ENCODE measurements at places on chromosomes 3 and 15.

DNA sequence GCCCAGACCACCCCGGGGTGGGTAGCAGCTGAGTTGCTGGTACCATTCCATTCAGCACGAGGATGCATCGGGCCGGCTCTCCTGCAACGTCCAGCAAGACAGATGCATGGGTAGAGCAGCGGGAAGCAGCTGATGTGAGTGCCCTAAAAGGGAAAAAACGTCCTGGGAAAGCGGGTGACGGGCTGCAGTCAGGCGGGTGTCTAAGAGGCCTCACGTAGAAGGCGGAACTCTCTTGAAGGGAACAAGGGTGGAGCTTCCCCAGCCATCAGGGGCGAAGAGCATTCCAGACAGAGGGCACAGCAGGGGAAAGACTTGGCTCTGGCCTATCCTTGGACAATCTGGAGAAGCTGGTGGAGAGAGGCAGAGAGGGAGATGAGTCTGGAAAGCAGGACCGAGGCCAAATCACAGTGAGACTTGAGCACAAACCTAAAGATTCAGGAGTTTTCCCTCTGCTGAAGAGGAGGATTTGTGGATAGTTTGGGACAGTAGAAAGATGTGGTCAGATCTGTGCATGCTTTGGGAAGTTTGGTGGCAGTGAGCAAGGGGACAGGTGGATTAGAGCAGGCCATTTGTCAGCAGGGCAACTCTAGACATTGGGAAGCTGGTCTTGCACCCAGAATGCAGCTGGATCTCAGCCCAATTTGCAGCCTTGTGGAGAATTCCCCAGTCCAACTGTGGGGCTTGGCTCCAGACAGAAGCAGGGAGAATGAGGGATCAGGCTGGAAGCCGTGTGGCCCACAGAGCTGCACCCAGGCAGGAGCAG lies 70.7 kb downstream of the SEMA5B start:
- no peak for DNase-seq

DNA sequence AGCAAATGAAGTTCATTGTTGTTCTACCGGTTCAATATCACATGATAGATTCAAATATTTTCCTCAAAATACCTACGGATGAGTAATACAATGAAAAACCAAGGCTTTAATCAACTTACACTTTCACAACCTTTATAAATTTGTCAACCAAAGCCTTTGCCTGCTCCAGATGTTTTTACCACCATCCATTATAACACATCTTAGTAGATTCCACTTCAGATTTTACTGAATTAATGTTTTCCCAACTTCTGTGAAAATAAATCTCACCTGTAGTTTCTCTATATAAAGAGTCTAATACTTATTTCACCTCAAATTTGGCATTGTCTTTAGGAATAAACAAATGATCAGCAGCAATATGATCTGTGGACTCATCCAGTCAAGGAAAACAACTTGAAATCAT lies 131.1 kb downstream of the ZNF280D start:
- no peak for DNase-seq

- no peak for DNase-seq
Measured at GRCh38 chr3:24831221-24831620, 336.6 kb upstream of the THRB start.

GRCh38 chr15:40104865-40105516 lies 3.7 kb downstream of the BMF start:
- peak; percentile 96 for DNase-seq

GRCh38 chr15:89769366-89769765 lies 6.8 kb upstream of the MESP2 start:
- no peak for DNase-seq

GRCh38 chr3:153295901-153296300 lies 133.9 kb downstream of the RAP2B start:
- no peak for DNase-seq

- no peak for DNase-seq
Measured at GRCh38 chr15:72050700-72051099, 67.2 kb downstream of the MYO9A start.

- no peak for DNase-seq
Measured at GRCh38 chr3:38805765-38806386, 10.1 kb downstream of the SCN10A start.

- DNase-seq = peak; percentile 63
Measured at GRCh38 chr15:31480356-31481025, 153.9 kb downstream of the KLF13 start.

DNA sequence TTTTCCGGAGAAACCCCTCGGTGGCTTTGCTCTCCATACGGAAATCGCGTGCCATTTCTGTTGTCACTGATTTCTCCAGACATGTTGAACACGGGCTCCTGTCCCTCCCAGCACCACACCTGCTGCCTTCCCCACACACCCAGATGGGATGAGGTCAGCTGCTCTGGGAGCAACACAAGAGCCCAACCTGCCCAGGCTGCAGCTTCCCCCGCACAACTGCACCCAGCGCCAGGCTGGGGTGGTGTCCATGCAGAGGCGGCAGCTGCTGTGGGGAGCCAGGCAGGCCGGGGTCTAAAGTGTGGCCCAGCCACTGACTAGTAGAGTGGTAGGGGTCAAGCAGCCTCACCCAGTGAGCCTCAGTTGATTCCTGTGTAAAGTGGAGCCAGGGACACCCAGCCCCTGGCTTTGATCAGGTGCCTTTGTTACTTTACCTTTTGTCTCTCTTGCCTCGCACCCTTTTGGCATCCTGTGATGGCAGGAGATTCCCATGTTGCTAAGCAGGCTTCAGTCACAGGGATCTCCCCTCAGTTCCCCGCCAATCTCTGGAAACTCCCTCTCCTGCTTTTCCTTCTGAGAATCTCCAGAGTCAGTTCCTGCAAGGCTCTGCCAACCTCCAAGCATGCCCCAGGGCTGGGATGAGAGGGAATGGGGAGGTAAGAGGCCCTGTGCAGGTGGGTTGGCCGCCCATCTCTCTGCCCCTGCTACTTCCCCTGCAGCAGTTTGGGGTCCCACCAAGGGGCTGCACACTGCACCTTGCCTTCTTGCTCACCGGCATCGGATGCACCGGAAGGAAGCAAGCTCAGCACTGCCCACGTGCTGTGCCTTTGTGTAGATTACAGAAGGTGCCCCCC lies 91.8 kb upstream of the ALDH1A3 start:
- DNase-seq = no peak

GRCh38 chr15:69871511-69872134 lies 226.1 kb downstream of the TLE3 start:
- no peak for DNase-seq

- DNase-seq = no peak
Measured at GRCh38 chr15:75195122-75195765, 6.4 kb upstream of the C15orf39 start.

GRCh38 chr3:149122721-149123578 lies 6.5 kb upstream of the HPS3 start:
- no peak for DNase-seq

DNA sequence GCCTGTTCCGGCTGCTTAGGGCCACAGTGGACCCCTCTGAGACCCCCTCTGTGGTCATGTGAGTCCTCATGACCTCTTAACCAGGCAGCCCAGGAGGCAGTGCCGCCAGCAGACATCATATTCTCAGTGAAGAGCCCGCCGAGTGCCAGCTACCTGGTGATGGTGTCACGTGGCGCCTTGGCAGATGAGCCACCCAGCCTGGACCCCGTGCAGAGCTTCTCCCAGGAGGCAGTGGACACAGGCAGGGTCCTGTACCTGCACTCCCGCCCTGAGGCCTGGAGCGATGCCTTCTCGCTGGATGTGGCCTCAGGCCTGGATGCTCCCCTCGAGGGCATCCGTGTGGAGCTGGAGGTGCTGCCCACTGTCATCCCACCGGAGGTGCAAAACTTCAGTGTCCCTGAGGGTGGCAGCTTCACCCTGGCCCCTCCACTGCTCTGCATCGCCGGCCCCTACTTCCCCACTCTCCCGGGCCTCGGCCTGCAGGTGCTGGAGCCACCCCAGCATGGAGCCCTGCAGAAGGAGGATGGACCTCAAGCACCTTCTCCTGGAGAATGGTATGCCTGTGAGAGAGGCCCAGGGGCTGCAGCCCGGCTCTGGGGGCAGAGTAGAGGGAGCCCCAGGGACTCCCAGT lies 176.1 kb downstream of the TBC1D2B start:
- peak; percentile 59 for DNase-seq

GRCh38 chr15:23561914-23562313 lies 3.6 kb upstream of the MKRN3 start:
- DNase-seq = no peak

DNA sequence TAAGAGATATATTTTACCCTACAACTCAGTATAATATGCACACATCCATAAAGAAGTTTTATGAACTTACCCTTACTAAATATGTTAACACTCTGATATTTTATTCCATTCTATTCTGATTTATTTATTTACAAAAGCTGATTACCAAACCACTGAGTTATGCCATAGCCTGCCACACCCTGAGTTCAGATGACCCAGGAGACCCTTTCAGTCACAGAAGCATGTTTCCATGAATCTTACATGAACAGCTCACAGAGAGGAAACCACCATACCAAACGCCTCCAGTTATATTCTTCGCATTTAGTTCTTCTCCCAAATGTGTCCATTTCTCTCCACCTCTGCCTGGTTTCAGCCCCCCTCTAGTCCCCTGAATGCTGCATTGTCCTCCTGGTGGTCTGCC lies 103.5 kb downstream of the SEMA5B start:
- no peak for DNase-seq

GRCh38 chr3:186614266-186614596 lies 1.4 kb downstream of the AHSG start:
- DNase-seq = no peak

DNA sequence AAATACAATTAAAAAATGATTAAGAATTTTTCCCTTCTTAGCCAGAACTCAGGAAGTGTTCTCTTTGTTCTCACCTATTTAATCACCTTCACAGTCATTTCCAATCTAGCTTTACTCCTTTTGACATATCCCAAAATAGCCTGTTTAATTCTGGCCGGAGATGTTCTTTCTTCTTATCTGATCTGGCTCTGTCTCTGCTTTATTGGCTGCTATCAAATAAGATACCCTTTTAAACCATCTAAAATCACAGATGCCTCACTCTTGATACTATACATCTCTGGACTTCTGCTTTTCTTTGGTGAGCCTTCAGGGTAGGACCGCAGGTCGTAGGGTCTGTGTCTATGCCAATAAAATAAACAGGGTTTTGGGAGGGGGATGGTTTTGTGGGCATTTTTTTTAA lies 319.2 kb upstream of the SEMA6D start:
- DNase-seq = no peak

GRCh38 chr3:174441588-174442301 lies 417.4 kb upstream of the NAALADL2 start:
- DNase-seq = no peak

GRCh38 chr3:54202054-54202453 lies 79.7 kb downstream of the CACNA2D3 start:
- no peak for DNase-seq

- no peak for DNase-seq
Measured at GRCh38 chr3:130428871-130429712, 83.6 kb downstream of the COL6A5 start.

GRCh38 chr3:42699511-42699971 lies 3.1 kb downstream of the HHATL start:
- no peak for DNase-seq

DNA sequence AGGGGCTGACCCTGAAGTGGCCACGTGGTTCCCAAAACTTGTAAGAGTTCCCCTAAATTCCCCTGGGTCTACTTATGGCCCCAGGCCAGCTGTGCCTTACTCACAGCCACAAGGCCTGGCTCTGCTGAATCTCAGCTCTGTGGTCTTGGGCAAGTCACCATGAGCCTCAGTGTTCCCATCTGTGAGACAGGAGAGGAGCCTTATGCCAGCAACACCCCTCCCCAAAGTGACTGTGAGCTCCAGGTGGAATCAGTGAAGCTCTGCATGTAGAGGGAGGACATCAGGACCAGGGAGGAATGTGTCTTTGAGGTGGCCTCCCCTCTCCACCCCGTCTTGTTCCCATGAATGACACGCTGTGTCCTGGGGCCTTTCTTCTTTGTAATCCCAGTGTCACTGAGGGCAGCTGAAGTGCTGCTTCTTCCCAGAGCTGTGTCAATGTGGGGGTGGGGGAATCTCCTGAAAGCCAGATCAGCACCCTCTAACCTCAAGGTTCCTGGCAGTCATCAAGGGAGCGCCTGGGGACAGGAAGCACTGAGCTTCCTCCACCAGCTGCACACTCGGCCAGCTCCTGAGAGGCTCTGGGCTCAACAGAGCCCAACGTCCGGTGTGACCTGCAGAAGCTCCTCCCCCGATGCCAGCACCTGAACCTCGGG lies 258.9 kb downstream of the UACA start:
- peak; percentile 83 for DNase-seq

- no peak for DNase-seq
Measured at GRCh38 chr3:183182732-183183610, 20.4 kb upstream of the LAMP3 start.

- DNase-seq = no peak
Measured at GRCh38 chr15:37397266-37398022, 297.1 kb upstream of the MEIS2 start.

DNA sequence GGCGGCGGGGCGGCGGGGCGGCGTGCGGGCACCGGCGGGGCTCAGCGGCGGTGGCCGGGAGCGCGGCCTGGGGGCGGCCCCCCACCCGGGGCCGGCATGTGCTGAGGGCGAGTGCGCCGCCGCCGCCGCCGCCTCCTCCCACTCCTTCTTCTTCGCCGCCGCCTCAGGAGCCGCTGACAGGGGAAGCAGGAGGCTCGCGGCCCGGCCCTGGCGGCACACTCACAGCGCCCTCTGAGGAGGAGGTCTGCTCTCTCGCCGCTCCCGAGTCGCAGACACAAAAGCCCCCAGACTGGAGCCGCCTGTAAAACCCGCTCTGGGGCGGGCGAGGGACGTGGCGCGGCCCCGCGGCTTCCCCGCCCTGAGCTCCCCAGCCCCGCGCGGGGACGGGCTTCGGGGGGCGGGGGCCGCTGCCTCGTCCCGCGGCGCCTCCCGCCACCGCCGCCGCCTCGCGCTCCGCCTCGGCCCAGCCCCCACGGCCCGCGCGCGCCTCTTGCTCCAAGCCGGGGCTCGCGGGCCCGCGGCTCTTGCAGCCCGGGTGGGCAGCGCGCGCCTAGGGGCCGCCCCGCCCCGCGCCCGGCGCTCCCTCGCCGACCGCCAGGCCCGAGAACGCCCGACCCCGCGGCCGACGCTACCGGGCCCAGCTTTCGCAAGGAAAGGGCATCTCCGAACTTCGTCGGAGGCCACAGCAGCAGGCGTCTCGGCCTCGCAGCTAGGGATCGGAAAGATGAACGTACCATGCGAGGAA lies at the start of gene PYGO1:
TSS of gene PYGO1 (minus strand) at position 276 of the 745 bp plus-strand sequence. CDS start 462 bp downstream, outside the sequence.
- DNase-seq = peak; percentile 81

DNA sequence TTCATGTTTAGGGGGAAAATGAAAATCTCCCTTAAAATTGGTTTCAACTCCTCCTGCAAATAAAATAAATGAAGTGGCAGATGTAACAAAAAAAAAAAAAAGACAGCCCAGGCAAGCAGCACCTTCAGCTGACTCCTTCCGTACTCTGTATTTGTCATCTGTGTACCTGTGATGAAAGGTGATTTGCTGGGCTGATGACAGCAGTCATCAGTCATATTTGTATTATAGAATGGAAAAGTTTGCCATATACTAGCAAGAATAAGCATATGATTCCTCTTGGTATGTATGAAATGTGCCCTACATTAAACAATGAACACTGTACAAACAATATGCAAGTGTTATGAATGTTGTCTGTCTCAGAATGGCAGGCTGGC lies 44.1 kb upstream of the WWTR1 start:
- DNase-seq = no peak

GRCh38 chr3:40720341-40720740 lies 195.6 kb downstream of the ZNF621 start:
- no peak for DNase-seq

Data from sigmoid colon (tissue), 7 donors.